Tibial nerve (tissue), 4 donors: ENCODE measurements at places on chromosomes 3 and 15.

GRCh38 chr3:40255532-40255931 is 54.0 kb upstream of the EIF1B start:
- no peak for DNase-seq

DNA sequence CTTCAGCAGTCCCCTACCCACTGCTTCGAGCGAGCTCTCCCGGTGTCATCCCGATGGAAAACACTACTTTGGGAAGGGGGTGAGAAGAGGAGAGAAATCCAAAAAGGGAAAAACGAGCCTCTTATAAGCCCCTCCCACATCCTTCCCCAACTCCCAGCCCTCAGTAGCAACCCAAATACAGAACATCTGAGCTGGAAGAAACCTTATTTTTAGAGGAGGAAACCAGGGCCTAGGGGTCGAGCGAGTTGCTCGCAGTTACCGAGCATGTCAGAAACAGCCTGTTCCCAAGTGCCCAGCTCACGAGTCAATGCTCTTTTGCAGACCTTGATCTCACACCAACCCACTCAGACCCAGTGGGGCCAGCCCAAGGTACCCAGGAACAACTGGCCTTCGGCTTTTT is 14.2 kb downstream of the RBPMS2 start:
- DNase-seq: no peak

DNA sequence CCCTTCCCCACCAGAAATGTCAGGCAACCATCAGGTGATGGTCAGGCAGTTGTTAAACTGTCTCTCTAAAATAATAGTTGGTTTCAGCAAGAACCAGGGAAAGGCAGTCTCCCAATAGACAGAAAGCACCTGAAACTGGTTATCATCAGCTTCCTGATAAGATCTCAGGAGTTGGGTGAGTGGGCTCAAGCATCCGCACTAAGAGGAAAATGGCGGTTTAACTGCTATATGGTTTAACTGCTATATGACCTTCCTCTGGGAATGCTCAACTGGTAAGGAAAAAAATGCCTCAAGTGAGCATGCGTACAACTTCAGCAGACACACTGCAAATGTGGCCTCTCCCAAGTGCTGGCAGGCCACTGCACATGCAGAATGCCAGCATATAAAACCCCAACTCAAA is 240.8 kb upstream of the CMC1 start:
- no peak for DNase-seq

GRCh38 chr15:38441130-38441519 is 12.8 kb upstream of the FAM98B start:
- no peak for DNase-seq

- DNase-seq: no peak
These were observed 154.8 kb upstream of the CTNNB1 start for GRCh38 chr3:41044523-41044922.

- no peak for DNase-seq
These were observed 4.9 kb downstream of the ZBTB38 start for GRCh38 chr3:141373232-141373631.

GRCh38 chr15:38890194-38890593 is 325.6 kb upstream of the RASGRP1 start:
- DNase-seq: no peak

DNA sequence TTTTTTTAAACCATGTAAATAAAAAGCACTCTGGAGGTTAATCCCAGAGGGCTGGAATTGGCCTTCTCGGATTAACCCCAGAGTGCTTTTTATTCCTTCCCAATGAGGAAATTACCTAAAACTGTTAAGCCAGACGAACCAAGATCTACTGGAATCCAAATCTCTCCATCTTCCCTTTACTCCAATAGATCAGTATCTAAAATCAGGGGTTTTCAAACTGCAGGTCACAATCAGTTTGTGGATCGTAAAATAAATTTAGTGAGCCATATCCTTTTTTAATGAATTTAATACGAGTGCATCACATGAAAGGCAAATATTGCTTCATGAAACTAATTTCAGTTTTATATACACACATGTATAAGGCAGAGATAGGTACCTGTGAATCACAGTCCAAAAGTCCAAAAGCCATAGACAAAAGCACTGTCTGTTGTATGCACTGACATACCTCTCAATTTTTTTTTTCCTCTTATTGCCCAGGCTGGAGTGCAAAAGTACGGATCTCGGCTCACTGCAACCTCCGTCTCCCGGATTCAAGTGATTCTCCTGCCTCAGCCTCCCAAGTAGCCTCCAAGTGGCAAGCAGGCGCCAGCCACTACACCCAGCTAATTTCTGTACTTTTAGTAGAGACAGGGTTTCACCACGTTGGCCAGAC is 61.3 kb downstream of the TBL1XR1 start:
- no peak for DNase-seq

- DNase-seq: no peak
These were observed 49.2 kb downstream of the CYFIP1 start for GRCh38 chr15:22930782-22931484.

DNA sequence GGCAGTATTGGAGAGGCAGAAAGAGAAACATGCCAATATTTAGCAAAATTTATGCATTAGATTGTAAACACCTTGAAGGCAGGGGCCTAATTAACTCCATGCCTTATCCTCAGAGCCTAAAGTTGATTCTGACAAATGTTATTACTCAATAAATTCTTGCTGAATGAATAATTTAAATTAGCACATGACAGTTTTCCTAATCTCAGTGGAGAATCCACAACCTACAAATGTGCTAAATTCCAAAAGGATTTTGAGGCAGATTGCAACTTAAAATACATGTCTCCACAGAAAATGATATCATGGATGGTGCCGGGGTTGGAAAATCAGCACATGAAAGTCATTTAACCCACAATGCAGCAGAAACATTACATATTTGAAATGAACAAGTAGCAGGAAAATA is 41.1 kb upstream of the NANOGP8 start:
- no peak for DNase-seq

DNA sequence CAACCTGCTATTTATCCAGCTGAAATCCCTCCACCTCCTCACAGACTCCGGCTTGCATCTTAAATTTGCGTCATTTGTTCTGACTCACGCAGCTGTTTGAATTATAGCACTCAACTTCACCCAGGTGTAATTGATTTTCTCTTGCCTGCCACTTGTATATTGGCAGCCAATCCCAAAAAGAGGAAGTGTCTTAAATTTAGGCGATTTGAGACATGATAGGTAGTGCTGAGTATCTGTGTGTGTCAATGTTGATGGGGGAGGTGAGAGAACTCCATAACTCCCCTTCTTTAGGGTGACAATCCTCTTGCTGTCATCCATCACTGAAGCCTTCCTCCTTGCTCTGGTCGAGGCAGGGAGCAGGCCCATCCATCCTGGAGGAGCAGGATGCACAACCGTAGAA is 77.2 kb upstream of the TPRG1 start:
- DNase-seq: no peak

DNA sequence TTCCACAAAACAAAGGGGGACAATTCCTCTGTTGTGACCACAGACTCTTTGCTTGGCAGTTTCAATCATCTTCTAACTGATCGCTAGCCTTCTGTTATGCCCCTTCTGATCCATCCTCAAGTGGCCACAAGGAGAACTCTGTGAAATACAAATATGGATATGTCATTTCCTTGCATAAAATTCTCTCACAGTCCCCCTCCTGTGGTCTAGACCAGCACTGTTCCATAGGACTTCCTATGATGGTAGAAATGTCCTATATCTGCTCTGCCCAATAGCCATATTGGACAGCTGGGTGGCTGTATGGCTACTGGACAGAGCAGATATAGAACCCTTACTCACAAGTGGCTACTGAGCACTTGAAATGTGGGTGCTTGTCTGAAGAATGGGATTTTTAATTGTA is 25.9 kb upstream of the SNRK start:
- DNase-seq: no peak

GRCh38 chr15:67026610-67026967 is 38.8 kb upstream of the SMAD3 start:
- no peak for DNase-seq

- DNase-seq: no peak
These were observed 41.5 kb downstream of the ADGRG7 start for GRCh38 chr3:100650651-100651619.

GRCh38 chr3:197023241-197023997 is 6.2 kb downstream of the MELTF start:
- no peak for DNase-seq

- no peak for DNase-seq
These were observed 712.5 kb downstream of the PLOD2 start for GRCh38 chr3:145448436-145448835.

DNA sequence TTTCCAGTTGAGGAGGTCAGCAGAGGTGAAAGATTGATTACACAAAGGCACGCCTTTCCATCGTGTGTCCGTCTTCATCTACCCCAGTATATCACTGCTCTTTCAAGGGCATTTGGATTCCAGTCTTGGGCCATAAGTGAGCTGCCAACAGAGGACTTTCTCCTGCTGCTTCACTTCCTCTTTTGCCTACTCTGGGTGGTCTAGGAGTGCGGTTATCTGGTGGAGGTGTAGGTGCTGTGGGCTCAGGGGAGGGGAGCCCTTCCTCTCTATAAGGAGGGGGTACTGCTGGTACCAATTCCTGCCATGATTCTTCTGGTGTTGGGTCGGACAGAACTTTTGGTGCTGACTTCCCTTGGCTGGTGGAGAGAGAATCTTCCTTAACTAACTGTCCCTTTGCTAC is 83.1 kb upstream of the VEPH1 start:
- no peak for DNase-seq

- DNase-seq: no peak
These were observed 102.2 kb downstream of the PTPRG start for GRCh38 chr3:61663356-61664104.

GRCh38 chr15:55289011-55289745 is 435 bp downstream of the RAB27A start:
- DNase-seq: peak; percentile 26

DNA sequence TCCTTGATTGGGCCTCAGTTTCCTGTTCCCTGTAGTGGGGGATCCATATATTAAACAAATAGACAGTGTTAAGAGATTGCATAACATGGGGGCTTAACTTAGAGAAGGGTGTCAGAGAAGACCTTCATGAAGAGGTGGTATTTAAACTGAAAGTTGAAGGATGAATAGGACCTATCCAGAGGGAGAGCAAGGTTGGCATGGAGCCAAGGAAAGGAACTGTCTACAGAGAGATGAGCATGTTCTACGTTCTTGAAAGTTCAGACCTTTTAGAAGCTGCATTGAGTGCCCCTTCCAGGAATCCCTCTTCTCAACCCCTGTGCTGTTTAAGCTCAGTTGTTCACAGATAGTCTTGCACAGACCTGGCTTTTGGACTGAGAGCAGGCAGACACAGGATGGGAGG is 2.4 kb downstream of the HTD2 start:
- peak; percentile 30 for DNase-seq

DNA sequence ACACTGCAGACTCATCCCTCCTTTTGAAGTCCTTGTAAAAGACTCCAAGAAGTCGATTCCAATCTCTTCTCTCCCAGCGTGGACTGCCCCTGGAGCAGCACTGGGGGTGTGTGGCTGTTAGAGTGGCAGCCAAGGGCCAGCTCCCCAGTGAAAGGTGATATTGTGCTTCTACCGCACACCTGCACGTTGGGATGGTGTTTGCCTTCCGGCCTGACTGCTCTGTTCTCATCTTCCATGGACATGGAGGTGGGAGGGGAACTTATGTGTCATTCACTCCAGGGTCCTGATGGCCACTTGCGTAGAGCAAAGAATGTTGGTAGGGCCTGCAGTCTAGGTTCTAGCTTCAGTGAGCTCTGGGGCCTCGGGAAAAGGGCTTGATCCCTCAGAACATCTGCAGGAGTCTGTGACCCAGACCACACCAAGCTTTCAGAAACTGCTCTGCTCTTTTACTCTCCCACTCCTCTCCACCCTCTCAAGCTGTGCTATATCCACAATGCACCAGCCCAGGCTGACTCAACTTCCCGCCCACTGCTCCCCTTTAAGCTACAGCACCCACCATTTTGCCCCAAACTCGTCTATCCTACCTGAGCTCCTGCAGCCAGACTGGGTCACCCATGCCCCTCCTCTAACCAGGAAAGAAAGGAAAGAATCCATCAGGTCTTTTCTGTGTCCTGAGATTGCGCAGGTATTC is 31.3 kb downstream of the LIPC start:
- no peak for DNase-seq

- peak; percentile 8 for DNase-seq
These were observed 30.6 kb upstream of the GPR160 start for GRCh38 chr3:170007031-170007663.

- no peak for DNase-seq
These were observed 378.2 kb upstream of the THBS1 start for GRCh38 chr15:39202641-39203040.

DNA sequence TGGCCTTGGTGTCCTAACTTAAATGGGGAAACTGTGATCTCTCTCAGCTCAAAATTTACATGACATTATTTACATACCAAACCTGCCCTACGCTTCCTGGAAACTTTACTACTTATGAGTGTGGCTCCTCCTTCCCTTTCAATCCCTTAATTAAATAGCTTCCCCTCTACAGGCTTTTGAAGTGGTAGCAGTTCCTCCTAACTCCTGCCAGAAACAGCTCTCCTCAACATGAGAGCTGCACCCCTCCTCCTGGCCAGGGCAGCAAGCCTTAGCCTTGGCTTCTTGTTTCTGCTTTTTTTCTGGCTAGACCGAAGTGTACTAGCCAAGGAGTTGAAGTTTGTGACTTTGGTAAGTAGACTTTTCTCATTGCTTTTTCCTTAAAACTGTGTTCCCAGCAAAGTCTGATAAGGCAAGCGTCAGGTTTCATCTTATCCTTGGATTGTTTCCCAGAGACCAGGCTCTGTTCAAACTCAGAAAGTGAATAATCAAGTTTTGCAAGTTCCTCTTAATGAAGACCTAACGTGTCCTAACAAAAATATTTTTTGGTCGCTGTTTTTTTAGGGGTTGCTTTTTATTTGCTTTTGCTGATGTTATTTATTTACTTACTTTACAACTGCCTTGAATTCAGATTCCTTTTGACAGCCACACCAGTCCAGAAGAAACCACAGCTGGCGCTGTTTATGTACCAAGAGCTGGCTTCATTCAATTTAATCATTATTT is at the start of gene ACP3:
TSS of gene ACP3 (plus strand) at position 179 of the 720 bp plus-strand sequence. CDS start at position 229, 50 bp downstream.
- no peak for DNase-seq

DNA sequence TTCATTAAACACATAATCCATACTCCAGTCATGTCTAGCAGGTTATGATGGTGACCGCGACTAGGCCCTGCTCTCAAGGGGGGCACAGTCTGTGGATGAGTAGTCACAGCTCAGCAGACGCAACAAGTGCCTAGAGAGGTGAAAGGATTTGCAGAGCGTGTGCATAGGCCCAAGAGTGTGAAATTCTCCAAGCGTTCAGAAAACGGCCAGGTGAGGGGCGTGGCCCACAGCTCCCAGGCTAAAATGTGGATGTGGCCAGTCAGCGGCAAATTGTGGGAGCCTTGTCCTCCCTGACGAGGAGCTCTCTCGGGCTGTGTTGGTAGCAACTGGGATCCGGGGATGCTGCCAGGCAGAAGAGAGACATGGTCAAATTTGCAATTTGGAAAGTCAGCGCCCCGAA is 46.4 kb upstream of the TSEN2 start:
- DNase-seq: no peak

GRCh38 chr3:69044608-69045007 is 7.5 kb downstream of the TMF1 start:
- DNase-seq: no peak
